Activated T-cell treated with anti-CD3 and anti-CD28 coated beads, Interleukin-2, amount 50 U/mL, for 4 hours (primary cell): ENCODE measurements at places on chromosomes 6 and 20. TPM values are rescaled to one million over a fixed set of nuclear protein-coding genes. Genes with fewer than 3 reads are reported as not detected.

GRCh38 chr6:158911746-158912480, 88.1 kb downstream of the RSPH3 start:
- peak; percentile 14 for DNase-seq

The KIF25 gene
- not detected for total RNA-seq

GRCh38 chr6:149717255-149717587, 680 bp downstream of the LATS1 start:
- no peak for DNase-seq

- DNase-seq, result no peak
Observed at GRCh38 chr20:16661756-16662155, 68.1 kb upstream of the SNRPB2 start.

The GSS gene
- 56.2 TPM for total RNA-seq

The ULBP2 gene
- 0.51 TPM for total RNA-seq

The TBX18 gene
- not detected for total RNA-seq

DNA sequence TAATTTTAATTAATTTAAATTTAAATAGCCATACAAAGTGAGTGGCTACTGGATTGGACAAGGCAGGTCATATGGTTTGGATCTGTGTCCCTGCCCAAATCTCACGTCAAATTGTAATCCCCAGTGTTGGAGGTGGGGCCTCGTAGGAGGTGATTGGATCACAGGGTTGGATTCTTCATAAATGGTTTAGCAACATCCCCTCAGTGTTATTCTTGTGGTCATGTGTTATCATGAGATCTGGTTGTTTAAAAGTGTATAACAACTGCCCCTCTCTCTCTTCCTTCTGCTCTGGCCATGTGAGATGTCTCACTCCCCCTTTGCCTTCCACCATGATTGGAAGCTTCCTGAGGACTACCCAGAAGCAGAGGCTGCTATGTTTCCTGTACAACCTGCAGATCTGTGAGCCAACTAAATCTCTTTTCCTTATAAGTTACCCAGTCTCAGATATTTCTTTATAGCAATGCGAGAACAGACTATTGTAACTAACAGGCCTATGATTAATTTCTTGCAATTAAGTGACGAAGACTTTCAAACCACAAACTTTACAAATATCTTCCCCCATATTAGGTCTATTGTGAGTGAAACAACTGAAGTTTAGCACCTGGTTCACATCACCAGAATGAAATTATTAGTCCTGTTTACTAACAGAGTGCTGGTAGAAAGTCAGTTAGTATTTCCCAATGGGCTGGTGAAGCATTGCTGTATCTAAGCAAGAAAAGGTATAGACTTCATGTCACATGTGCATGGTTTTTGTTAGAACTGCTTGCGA, 60.0 kb upstream of the TNFAIP3 start:
- DNase-seq, result no peak

DNA sequence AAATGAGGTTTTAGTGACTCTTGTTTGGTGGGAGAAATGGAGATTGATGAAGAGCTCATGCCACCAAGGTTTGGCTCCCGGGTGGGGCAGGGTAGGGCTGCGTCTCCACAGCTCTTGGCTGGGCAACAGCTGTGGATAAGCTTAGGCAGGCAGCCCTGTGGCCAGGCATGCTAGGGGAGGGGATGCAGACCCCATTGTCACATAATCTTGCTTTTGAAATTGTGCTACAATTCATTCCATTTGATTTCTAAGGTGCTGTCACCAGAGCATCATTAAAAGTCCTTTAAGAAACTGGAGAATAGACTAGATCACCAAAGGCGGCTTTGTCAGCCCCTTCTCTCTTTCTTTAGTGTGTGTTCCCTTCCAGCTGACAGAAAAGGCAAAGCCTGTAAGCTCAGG, 574.2 kb upstream of the JAG1 start:
- no peak for DNase-seq

DNA sequence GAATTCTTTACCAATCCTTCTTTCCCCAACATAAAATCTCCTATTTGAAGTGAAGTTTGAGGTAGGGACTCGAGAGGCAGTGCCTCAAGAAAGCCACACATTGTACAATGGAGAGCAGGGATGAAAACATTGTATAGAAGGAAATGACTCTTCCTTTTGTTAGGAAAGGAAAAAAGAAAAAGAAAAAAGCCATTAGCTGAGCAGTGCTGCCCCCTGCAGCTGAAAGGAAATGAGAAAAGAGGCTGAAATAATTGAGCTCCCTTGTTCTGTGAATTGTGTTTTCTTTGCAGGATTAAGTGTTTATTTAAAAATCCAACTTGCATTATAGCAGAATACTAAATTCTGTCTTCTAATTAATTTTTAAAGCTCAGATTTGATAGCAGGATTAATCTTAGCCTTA, 162.9 kb upstream of the SASH1 start:
- DNase-seq, result no peak

GRCh38 chr6:82364087-82365015, 734 bp downstream of the TPBG start:
- DNase-seq, result no peak
